ENCODE measurements at places on chromosomes 4 and X.

DNA sequence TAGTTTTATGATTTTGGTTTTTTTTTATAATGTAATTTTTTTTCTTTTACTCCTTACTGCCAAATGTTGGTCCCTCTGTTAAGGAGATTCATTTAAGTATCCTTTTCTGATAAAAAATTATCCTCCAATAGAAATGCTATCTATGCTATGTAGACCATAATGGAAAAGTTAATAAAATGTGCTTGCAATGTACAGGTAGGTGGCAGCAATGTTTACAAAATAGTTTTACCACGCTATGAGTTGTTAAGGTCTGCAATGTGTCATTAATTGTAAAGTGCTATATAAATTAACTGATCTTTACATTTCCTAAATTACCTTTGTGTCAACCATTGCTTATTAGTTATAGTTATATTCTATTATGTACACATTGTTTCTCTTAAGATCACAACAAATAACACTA, 3.8 kb upstream of the CENPC start:
- no peak for DNase-seq

DNA sequence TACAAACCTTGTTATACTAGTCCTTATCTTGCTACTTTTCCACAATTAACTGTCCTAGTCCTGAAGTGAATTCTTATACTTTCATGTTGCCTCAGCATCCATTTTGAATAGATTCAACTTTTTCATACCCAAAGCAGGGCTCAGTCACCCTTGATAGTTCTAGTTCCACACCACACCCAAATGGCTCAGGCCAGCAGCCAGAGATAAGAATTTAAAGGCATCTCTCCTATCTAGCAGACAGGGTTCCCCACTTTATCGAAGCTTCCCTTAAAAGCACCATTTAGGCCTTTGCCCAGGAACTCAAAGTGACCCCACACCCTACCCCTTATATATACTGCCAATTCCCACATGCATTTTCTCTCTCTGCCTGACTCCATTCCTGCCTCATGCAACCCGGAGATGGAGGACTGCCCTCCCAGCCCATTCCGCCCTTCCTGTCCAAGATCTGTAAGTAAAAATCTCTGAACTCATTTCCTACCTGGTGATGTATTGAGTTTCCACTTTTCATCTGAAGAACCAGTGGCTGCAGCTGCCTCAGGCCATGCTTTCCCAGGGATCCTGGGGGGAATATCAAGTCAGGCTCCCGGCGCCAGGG, 63.7 kb upstream of the TXK start:
- no peak for DNase-seq

DNA sequence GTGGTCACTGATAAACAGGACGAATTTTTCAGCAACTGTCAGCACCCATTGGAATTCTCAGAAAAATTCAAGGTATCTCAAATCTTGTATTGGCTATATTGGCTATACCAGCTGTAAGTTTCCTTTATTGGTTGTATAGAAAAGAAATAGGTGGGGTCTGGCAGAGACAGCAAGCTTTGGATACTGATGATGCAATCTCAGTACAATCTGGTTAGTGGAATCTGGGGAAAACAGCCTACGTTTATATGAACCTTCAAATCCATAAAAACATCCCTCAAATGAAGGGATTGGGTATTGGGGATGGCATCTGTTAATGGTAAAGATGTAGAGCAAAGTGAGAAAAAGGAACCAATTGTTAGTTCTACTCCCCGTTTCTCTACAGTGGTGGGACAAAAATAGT, 76.4 kb upstream of the MBNL3 start:
- no peak for DNase-seq

DNA sequence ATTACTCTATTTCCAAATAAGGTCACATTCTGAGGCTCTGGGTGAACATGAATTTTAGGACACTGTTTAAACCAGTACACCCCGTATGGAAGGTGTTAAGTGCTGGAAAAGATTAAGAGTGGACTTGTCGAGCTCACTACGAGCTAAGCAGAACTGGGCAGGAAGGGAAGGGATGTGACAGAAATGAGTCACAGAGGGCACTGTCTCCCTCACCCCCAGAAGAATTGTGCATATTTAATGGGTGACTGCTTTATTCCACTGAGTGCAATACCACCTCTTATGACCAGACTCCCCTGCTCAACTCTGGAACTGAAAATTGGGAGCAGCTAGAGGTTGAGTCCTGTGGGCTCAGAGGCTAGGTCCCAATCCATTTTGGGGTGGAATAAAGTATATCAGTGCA, 187.4 kb upstream of the RPS6KA3 start:
- no peak for DNase-seq

DNA sequence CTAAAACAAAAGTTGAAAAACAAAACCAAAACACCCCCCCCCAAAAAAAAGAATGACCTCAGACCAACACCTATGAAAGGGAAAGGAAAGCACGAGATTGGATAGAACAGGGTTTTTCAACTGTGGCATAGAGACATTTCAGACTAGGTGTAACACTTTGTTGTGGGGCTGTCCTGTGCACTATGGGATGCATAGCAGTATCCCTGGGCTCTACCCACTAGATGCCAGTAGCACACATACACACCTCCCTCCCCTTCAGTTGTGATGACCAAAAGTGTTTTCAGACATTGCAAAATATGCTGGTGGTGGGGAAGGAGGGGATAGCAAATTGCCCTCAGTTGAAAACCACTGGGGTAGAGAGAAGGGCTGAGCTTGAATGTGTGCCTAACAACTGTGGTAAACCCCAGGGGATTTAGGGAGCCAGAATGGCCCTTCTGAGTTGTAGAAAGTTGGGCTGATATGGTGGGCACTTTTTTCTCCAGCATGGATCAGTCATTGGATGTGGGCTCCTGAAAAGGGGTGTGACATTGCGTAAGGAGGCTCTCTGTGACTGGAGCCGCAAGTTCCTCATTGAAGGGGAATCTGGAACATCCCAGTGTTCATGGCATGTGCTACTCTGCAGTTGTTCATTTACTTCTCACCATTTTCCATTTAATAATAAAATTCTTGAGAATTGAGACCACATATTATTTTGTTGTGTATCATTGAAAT, 8.8 kb upstream of the GEMIN8 start:
- DNase-seq, result no peak

GRCh38 chr4:152150214-152150613, 385.7 kb downstream of the FBXW7 start:
- DNase-seq, result no peak

GRCh38 chr4:169458575-169458974, 153.8 kb downstream of the NEK1 start:
- DNase-seq, result no peak

- DNase-seq, result no peak
Observed at GRCh38 chr4:177285953-177286352, 23.7 kb upstream of the NEIL3 start.

GRCh38 chr4:179927473-179927872, 2315.7 kb upstream of the TENM3 start:
- DNase-seq, result no peak

DNA sequence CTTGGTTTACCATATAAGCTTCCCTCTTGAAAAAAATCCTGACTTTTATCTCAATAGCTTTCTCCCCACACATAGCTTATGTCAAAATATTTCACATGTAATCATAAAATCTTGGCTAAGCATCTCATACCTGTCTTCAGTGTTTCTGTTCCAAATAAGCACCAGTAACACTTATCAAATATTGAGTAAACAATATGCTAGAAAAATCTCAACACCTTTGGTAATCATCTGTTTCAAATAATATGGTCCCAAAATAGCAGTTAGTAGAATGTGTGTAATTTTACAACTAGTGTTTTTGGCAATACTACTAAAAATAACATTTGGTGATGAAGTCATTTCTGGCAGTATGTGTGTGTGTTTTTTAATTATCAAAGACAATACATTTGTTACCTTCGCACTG, 2138.2 kb downstream of the PCDH7 start:
- no peak for DNase-seq

DNA sequence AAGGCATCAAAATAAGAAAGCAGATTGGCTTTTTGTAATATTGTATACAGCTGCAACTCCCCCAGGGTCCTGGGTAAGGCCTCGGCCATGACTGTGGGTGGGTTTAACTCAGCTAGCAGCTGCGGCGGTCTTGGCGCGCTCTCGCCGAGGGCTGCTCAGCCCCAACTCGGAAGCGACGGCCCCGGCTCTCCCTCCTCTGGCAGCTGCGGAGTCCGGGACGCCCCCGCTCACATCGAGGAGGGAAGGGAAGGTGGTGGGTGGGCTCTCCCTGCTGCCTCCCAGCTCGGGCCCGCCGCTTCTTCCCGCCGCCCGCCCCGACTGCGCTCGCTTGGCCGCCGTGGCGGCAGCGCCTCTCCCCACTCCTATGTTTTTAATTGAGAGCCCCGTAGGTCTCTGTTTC, 51.2 kb downstream of the GPR50 start:
- no peak for DNase-seq

DNA sequence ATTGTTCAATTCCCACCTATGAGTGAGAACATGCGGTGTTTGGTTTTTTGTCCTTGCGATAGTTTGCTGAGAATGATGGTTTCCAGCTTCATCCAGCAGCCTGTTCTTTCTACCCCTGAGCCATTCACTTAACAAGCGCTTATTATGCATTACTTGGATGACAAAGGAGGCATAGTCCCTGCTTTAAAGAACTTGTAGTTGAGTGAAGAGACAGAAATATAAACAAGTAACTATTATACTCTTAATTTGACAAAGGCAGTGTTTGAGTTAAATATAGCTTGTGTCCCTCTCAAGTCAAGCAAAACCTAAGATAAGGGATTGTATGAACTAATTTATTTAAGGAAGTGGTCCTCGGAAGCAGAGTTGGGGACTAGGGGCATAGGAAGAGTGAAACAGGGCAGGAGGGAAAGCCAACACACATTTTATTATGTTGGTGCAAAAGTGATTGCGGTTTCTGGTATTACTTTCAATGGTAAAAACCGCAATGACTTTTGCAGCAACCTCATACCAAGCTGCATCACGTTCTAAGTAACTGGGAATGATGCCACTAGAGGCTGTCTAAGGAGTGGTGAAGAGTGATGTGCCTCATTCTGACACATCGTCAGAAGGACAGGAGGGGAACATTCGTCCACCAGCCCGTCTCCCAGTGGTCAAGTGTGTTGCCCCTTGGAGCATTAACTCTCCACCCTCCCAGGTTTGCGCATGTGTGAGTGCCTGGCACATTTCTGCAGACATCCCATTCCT, 41.8 kb downstream of the QDPR start:
- DNase-seq, result no peak

DNA sequence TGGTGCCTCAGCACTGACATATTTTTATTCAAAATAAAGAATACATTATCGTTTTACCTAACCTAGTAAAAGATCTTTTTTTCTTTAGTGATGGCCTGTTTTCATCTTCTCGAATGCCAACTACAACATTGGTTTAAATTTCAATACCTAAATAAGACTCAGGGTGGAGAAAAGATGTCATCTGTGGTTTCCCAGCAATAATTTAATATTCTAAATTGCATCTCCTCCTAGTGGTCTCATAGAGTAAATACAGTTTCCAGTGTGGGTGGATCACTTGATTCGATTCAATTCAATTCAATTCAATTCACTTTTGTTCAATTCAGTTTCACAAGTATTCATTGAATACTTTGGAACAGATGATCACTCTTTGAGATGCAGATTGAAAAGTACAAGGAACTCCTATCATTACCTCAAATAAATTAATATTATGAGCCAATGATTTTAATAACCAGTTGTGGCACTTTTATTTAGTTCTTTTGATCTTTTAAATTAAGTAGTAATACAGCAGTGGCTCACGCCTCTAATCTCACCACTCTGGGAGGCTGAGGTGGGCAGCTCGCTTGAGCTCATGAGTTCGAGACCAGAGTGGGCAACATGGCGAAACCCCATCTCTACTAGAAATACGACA, 427.2 kb downstream of the FAT4 start:
- no peak for DNase-seq

DNA sequence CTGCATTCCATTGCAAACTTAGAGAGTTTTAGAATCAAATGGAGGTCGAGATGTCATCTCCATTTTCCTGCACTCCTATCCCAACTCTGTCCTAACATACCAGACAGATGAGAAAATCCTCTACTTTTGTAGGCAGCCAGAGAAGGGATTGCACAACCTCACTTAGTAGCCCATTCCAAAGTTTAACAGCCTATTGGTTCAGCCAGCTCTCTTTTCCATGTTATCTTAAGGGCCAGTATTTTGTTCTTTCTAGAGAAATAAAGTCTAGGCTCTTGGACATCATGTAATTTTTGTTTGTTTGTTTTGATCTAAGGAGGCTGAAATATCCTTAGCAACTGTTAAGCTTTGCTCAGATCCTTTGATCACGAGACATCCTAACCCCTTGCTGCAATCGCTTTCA, 173.0 kb downstream of the COX18 start:
- DNase-seq, result no peak

DNA sequence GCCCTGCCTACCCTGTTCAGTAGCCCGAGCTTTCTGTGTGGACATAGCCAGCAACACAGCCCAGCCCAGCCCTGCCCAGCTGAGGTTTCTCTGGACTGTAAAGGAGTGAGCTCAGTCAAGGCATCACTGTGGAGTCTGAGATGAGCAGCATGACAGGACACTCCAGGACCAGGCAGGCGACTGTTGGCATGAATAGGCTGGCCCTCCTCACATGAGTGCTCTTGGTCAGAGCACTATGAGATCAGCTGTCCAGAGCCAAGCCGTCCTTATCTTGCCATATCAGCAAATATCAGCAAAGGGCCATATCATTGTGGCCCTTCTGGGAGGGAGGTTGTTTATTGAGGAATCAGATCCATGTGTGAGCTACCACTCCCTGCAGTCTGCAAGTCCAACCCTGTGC, 30.9 kb downstream of the REELD1 start:
- no peak for DNase-seq

- DNase-seq, result no peak
Observed at GRCh38 chr4:124596816-124597215, 115.7 kb downstream of the ANKRD50 start.

DNA sequence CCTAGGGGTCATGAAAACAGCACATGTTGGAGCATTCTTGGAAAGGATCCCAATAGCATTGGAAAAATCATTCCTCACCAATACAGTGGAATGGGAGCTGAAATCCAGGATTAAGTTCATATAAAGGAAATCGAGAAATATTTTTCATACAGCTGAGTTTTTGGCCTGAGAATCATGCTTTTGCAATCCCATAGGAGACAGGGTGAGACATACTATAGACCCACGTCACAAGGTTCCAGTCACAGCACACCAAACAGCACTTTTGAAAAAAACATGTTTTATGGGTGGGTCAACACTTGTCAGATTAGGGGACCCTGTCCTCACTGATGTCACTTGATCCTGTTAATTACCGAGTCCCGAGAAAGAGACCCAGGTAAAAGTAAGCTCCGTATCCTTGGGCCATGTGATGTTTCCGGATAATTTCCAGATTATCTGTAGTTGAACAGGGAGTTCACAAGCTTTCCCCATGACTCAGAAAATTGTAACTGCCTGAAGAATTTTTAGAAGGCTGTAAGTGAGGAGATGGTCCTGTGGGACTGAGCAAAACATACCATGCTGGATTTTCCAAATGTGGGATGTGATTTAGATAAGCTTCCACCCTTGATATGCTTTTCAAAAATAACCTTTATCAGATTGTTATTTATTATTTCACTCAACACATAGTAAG, 80.9 kb upstream of the TLR3 start:
- no peak for DNase-seq

Measured in stimulated activated CD4-positive, alpha-beta T cell treated with anti-CD3 and anti-CD28 coated beads, Interleukin-4, amount 100 ng/mL, for 4 hours (primary cell).